ENCODE measurements at places on chromosomes 4 and X. TPM values are rescaled to one million over a fixed set of nuclear protein-coding genes. Genes with fewer than 3 reads are reported as not detected.

GRCh38 chr4:18847249-18847890, 825.8 kb upstream of the LCORL start:
- DNase-seq, result no peak

DNA sequence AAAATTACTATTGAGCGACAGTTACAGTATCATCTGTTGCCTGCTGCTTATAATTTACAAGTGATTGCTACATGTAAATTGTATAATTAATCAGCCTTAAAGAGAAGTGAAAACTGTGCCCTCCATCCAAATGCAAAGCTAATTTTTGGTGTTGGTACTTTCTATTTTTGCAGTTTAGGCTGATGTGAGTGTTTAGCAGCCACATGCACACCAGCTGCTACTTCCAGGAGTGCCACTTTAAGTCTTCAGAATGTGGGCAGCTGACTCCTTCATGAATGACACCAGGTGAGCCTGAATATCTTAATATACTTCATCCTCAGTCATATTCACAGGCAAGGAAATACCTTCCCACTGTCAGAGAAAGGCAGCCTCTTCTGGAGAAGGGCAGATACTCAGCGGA, 149.8 kb upstream of the RASGEF1B start:
- no peak for DNase-seq

Gene YIPF7
- not detected for total RNA-seq

Gene CFAP299
- total RNA-seq, result 3.8 TPM

Measured in A172 (cell line).